ENCODE measurements at places on chromosomes 4 and X.

- H3K4me3 ChIP-seq: no peak overlapping the region
- H3K27ac ChIP-seq: no peak overlapping the region
- H3K36me3 ChIP-seq: no peaks in the 10 kb centered on the region
- no peak for DNase-seq
- H3K4me1 ChIP-seq: no peaks in the 10 kb centered on the region
- no peaks in the 10 kb centered on the region for H3K27me3 ChIP-seq
These were observed 252.6 kb downstream of the TMEM47 start for GRCh38 chrX:34404386-34405070.

- H3K4me3 ChIP-seq: no peak overlapping the region
- no peaks in the 10 kb centered on the region for H3K36me3 ChIP-seq
- H3K27ac ChIP-seq: no peak overlapping the region
- H3K27me3 ChIP-seq: no peaks in the 10 kb centered on the region
- no peak for DNase-seq
These were observed 24.7 kb downstream of the APBB2 start for GRCh38 chr4:41189666-41190065.

- DNase-seq: no peak
- H3K4me3 ChIP-seq: no peak overlapping the region
- no peaks in the 10 kb centered on the region for H3K36me3 ChIP-seq
- no peak overlapping the region for H3K27ac ChIP-seq
These were observed 5.8 kb downstream of the YTHDC1 start for GRCh38 chr4:68344049-68344448.

- no peak for DNase-seq
- no peak overlapping the region for H3K4me3 ChIP-seq
- H3K36me3 ChIP-seq: no peaks in the 10 kb centered on the region
- H3K27ac ChIP-seq: no peak overlapping the region
- no peaks in the 10 kb centered on the region for H3K4me1 ChIP-seq
These were observed 53.9 kb upstream of the RPS6KA3 start for GRCh38 chrX:20320461-20321159.

DNA sequence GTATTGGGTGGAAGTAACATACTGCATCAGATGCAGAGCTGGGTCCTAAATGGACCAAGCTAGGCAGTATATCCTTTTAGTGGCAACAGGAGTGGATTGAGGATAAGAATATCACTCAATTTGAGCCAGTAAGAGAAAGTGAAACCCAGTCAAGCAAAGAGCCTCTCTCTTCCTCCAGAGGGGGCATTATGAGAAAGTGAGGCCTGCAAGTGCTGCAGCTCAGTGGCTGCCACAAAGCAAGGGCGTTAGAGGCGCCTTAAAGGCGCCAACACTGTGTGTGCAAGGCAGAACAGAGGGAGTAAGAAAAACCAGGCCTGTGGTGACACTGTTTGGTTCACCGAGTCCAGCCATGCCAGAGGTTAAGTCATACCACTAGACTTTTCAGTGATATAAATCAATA is 17.5 kb downstream of the STX18 start:
- no peak for DNase-seq
- H3K36me3 ChIP-seq: no peaks in the 10 kb centered on the region
- no peak overlapping the region for H3K27ac ChIP-seq

GRCh38 chr4:98905839-98906238 is 23.1 kb downstream of the EIF4E start:
- H3K4me3 ChIP-seq: no peak overlapping the region
- no peak overlapping the region for H3K27ac ChIP-seq
- H3K36me3 ChIP-seq: peaks cover 8% of the 10 kb centered on the region
- peaks cover 61% of the 10 kb centered on the region for H3K4me1 ChIP-seq
- no peaks in the 10 kb centered on the region for H3K27me3 ChIP-seq
- no peak for DNase-seq

DNA sequence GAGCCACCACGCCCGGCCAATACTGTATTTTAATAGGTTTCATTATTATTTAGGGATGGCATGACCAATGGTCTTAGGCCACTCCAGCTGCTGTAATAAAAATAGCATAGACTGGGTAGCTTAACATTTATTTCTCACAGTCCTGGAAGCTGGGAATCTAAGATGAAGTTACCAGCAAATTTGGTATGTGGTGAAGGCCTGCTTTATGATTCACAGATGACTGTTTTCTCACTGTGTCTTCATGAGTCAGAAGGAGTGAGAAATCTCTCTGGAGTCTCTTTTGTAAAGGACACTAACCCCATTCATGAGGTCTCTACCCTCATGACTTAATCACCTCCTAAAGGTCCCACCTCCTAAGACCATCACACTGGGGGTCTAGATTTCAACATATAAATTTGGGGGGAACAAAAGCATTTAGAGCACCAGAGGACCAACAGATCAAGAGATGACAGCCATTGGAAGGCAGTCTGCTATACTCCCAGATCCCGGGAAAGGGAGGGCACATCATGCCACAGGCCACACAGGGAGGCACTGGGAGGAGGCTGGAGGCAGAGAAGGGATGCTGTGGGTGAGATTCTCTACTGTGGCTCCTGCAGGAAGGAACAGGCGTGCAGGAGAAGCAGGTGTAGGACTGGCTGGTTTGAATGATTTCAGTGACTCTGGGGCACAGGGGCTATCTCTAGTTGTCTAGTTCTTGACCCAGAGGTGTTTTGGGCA is 335.8 kb upstream of the SFRP2 start:
- no peaks in the 10 kb centered on the region for H3K36me3 ChIP-seq
- no peak overlapping the region for H3K4me3 ChIP-seq
- no peak for DNase-seq
- H3K27me3 ChIP-seq: no peaks in the 10 kb centered on the region
- H3K4me1 ChIP-seq: no peaks in the 10 kb centered on the region

GRCh38 chrX:53374923-53375322 is 47.5 kb downstream of the SMC1A start:
- H3K4me3 ChIP-seq: no peak overlapping the region
- H3K36me3 ChIP-seq: no peaks in the 10 kb centered on the region
- H3K27ac ChIP-seq: no peak overlapping the region
- no peak for DNase-seq

DNA sequence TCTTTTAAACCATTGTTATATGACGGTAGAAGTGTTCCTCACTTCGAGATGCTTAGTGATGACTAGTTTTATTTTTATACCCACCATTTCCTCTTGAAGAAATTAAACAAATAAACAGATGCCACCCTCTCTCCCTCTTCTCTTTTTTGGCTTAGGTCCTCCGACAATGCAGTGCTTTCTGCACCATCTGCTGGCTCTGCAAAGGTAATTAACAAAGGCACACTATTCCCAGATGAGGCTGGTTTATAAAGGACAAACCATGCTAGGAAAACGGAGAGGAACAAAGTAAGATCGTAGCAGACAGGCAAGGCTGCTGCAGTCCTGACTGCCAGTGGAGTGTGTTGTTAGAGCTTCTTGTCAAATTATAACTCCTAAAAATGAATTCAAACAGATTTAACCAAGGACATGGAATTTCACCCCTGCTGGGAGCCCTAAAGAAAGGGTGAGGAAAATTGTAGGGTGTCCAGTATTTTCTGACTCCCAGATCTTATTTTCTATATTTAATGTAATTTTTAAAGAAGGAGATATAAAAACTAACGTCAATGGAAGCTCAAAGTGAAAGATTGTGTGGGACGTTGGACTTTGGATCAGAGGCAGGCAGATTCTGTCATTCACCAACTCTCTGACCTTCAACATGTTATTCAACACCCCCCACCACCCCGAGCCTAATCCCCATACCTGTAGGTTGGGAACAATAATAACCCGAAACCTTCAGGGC is 142.1 kb downstream of the CPEB2 start:
- DNase-seq: peak; percentile 8
- H3K4me1 ChIP-seq: peaks cover 16% of the 10 kb centered on the region
- no peaks in the 10 kb centered on the region for H3K27me3 ChIP-seq
- H3K36me3 ChIP-seq: no peaks in the 10 kb centered on the region

GRCh38 chr4:36115312-36115711 is 129.0 kb downstream of the ARAP2 start:
- H3K36me3 ChIP-seq: no peaks in the 10 kb centered on the region
- no peak overlapping the region for H3K4me3 ChIP-seq
- no peak for DNase-seq
- no peak overlapping the region for H3K27ac ChIP-seq
- H3K4me1 ChIP-seq: no peaks in the 10 kb centered on the region

- no peak overlapping the region for H3K4me3 ChIP-seq
- H3K27me3 ChIP-seq: no peaks in the 10 kb centered on the region
- DNase-seq: peak; percentile 82
- H3K36me3 ChIP-seq: no peaks in the 10 kb centered on the region
These were observed 75.0 kb downstream of the MGST2 start for GRCh38 chr4:139740531-139741041.

- no peaks in the 10 kb centered on the region for H3K36me3 ChIP-seq
- DNase-seq: no peak
- no peaks in the 10 kb centered on the region for H3K27me3 ChIP-seq
- H3K4me1 ChIP-seq: no peaks in the 10 kb centered on the region
These were observed 11.7 kb downstream of the CYSLTR1 start for GRCh38 chrX:78315745-78316144.

DNA sequence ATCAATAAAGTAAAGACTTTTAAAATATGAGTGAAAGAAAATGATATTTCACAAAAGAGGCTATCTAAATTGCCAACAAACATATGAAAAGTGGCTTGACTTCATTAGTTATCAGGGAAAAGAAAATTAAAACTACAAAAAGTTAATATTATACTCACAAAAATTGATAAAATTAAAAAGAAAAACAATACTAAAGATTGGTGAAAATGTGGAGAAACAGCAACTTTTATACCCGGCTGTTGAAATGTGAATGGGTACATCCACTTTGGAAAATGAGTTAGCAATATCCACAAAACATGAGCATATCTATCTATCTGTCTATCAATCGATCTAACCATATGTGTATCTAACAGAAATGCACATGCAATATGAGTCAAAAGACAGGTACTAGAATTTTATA is 122.3 kb downstream of the ANAPC10 start:
- no peak overlapping the region for H3K4me3 ChIP-seq
- no peaks in the 10 kb centered on the region for H3K4me1 ChIP-seq
- no peak for DNase-seq
- H3K36me3 ChIP-seq: no peaks in the 10 kb centered on the region

DNA sequence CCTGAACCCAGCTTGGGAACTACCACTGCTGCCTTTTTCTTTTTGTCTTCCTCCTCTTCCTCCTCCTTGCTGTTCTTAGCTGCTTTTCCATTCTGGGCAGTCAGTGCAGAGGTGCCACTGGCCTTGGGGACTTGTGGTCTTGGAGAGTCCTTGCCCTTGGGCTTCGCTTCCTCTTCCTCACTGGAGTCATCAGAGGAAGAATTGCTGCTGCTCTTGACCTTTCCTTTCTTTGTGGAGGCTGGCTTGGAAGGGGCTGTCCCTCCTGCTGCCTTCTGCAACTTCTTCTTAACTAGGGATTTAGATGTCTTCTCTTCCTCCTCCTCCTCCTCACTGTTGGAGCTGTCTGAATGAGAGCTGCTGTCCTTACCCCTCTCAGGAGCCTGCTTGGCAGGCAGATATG is 53.2 kb downstream of the FAM9B start:
- no peaks in the 10 kb centered on the region for H3K36me3 ChIP-seq
- no peak overlapping the region for H3K27ac ChIP-seq
- no peak for DNase-seq
- no peak overlapping the region for H3K4me3 ChIP-seq
- no peaks in the 10 kb centered on the region for H3K27me3 ChIP-seq
- H3K4me1 ChIP-seq: no peaks in the 10 kb centered on the region

- no peak for DNase-seq
- H3K27ac ChIP-seq: no peak overlapping the region
- no peaks in the 10 kb centered on the region for H3K27me3 ChIP-seq
- H3K36me3 ChIP-seq: no peaks in the 10 kb centered on the region
- no peak overlapping the region for H3K4me3 ChIP-seq
These were observed 66.9 kb downstream of the PTPN13 start for GRCh38 chr4:86661006-86661405.

GRCh38 chr4:80529026-80529425 is 193.5 kb downstream of the CFAP299 start:
- no peaks in the 10 kb centered on the region for H3K36me3 ChIP-seq
- H3K27ac ChIP-seq: no peak overlapping the region
- no peak overlapping the region for H3K4me3 ChIP-seq
- H3K27me3 ChIP-seq: no peaks in the 10 kb centered on the region

- H3K27me3 ChIP-seq: peaks cover 6% of the 10 kb centered on the region
- no peaks in the 10 kb centered on the region for H3K36me3 ChIP-seq
- H3K27ac ChIP-seq: no peak overlapping the region
- DNase-seq: no peak
These were observed 3.2 kb downstream of the ARHGAP36 start for GRCh38 chrX:131061306-131061705.

- no peak for DNase-seq
- no peaks in the 10 kb centered on the region for H3K27me3 ChIP-seq
- H3K27ac ChIP-seq: no peak overlapping the region
- no peaks in the 10 kb centered on the region for H3K36me3 ChIP-seq
- H3K4me1 ChIP-seq: peaks cover 14% of the 10 kb centered on the region
These were observed 10.4 kb upstream of the USO1 start for GRCh38 chr4:75714011-75714410.

- no peaks in the 10 kb centered on the region for H3K27me3 ChIP-seq
- no peaks in the 10 kb centered on the region for H3K36me3 ChIP-seq
- H3K27ac ChIP-seq: no peak overlapping the region
- no peaks in the 10 kb centered on the region for H3K4me1 ChIP-seq
- DNase-seq: no peak
These were observed 41.9 kb upstream of the NSG1 start for GRCh38 chr4:4344915-4345527.

DNA sequence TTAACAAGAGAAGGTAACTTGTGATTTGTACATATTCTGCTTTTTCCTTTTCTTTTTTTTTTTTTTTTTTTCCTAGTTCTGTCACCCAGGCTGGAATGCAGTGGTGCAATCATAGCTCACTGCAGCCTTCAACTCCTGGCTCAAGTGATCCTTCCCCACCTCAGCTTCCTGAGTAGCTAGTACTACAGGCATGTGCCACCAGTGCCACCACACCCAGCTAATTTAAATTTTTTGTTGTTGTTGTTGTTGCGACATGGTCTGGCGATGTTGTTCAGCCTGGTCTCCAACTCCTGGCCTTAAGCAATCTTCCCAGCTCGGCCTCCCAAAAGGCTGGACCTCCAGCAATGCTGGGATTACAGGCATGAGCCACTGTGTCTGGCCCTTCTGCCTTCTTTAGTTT is 1.5 kb upstream of the TACR3 start:
- no peaks in the 10 kb centered on the region for H3K36me3 ChIP-seq
- no peak overlapping the region for H3K4me3 ChIP-seq
- peaks cover 19% of the 10 kb centered on the region for H3K27me3 ChIP-seq
- H3K27ac ChIP-seq: no peak overlapping the region

All from heart right ventricle (tissue), 16 donors.